HFFc6 (cell line): ENCODE measurements at places on chromosomes 13 and 19. TPM values are rescaled to one million over a fixed set of nuclear protein-coding genes. Genes with fewer than 3 reads are reported as not detected.

DNA sequence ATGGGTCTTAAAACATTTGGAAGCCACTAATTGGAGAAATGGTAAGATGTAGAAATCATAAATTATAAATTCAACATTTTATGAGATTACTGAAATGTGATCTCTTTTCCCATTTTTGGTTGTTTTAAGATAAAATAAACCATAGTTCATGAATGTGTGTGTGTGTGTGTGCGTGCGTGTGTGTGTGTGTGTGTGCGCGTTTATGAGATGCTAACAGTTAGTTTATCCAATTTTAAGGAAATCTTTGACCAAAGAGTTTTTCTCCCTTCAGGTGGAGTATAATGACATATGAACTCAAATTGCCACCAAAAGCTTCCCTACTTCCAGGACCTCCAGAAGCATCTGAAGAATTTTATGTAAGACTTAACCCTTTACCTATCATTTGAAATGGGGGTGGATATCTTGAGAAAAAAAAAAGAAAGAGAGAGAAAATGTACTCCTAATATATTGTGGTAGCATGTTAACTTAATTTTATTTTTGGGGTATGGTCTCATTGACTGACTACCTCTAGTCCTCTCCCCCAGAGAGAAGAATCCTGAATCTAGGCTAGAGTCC, 98.1 kb upstream of the AKAP11 start:
- no peak for DNase-seq

The RFC3 gene
- total RNA-seq: 7.4 and 14.2 TPM in 2 replicates

DNA sequence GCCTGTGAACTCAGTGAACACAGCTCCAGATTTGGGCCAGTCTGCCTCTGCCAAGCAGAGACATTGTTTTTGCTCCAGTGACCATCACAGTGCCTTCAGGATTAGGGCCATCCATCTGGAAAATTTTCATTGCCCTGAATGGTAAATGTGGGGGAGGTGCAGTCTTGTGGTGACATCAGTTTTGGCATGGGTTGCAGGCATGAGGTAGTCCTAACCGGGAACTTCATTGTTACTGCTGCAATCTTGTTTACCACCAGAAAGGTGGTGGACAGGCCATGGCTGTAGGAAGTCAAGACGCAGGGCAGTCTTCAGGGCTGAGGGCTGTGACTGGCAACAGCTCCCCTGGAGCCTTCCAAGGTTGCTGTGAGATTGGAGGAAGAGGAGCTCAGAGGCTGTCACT, 55.2 kb downstream of the SPATA13 start:
- DNase-seq: no peak

- peak; percentile 48 for DNase-seq
These were observed 17.4 kb downstream of the UFM1 start for GRCh38 chr13:38366954-38367645.

- peak; percentile 76 for DNase-seq
These were observed 37.1 kb downstream of the TSHZ3 start for GRCh38 chr19:31312009-31312676.

- no peak for DNase-seq
These were observed 153.9 kb downstream of the MIPEP start for GRCh38 chr13:23735329-23735728.

GRCh38 chr19:49809160-49809940, 3.7 kb downstream of the FUZ start:
- DNase-seq: no peak

- no peak for DNase-seq
These were observed 72.9 kb upstream of the UQCRFS1 start for GRCh38 chr19:29285878-29286277.

GRCh38 chr13:35531526-35531925, 55.0 kb upstream of the MAB21L1 start:
- no peak for DNase-seq

- DNase-seq: no peak
These were observed 38.7 kb downstream of the C13orf46 start for GRCh38 chr13:113935001-113935844.

DNA sequence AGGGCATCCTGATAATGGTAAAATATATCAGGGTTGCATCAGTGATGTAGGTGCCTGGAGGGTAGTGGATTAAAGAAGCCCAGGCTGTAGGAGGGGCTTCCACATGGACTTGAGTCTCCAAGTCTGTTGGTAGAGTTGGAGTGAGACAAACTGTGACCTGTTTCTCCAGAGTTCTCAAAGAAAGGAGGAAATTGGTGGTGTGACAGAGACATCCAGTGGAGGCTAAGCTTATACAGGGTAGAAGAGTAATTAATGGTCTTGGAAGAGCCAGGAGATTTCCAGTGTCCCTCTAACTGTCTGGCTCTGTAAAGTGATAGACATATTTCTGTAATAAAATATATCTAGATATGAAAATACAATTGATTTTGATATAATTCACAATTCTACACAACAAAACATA, 61.1 kb downstream of the GPC5 start:
- no peak for DNase-seq

- DNase-seq: no peak
These were observed 1.7 kb upstream of the USPL1 start for GRCh38 chr13:30615866-30616541.

The F10 gene
- total RNA-seq: 10.3 to 22.0 TPM (median 16.9 TPM) in 3 replicates

DNA sequence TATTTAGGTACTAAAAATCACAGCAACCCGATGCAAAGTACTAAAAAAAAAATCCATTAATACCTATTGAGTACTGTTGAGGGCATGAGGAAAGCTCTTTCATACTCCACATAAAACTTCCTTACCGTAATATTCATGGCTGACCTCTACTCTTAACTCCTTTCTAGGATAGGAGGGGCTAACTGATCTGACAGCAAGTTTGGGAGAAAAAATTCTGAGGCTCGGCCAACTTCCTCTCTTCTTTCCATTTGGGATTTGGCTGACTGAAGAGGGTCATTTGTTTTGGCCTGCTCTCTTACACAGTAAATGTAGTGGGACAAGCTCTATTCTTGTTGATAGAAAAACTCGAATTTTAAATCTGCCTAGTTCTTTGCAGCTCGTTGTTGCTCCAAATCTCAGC, 9.4 kb upstream of the USPL1 start:
- no peak for DNase-seq

The C13orf42 gene
- total RNA-seq: not detected in 3 replicates

The SGCG gene
- total RNA-seq: not detected in 3 replicates

The C3 gene
- 0.84 to 1.1 TPM (median 0.87 TPM) in 3 replicates for total RNA-seq

The ZNF470 gene
- 2.2 to 3.4 TPM (median 3.1 TPM) in 3 replicates for total RNA-seq
